Fibroblast of skin of left quadriceps (primary cell): ENCODE measurements at places on chromosomes 12 and 14.
A peak's percentile ranks its signal among the peaks of the same experiment; 100 is the strongest.

GRCh38 chr12:127767656-127768055, 499.3 kb upstream of the TMEM132C start:
- no peak for DNase-seq

DNA sequence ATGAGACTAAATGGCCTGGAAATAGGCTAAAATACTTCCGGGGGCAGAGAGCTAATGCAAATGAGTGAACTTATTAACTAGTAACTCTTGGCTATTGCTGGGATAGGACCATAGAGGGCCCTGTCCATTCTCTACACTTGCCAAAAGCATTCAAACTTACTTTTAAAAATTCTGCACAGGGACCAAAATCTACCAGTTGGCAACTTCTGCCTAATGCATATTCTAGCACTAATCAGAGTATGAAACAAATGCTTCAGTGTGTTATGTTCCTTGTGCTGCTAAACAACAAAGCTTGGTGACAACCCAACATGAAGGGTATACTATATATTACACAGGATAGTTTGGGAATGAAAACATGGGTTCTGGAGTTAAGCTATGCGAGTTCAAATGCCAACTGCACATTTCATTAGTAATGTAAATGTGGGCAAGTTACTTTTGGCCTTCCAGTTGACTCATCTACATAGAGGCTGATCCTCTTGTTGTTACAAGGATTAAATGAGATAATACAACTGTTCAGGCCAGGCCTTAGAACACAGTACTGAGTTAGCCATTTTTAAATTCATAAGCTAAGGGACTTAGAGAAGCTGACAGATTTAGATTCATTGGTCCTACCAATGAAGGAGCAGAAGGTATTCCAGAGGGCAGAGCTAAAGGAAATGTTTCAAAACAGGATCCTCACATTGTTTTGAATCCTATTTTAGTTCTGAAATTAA, 32.4 kb downstream of the HIGD1C start:
- DNase-seq = no peak

DNA sequence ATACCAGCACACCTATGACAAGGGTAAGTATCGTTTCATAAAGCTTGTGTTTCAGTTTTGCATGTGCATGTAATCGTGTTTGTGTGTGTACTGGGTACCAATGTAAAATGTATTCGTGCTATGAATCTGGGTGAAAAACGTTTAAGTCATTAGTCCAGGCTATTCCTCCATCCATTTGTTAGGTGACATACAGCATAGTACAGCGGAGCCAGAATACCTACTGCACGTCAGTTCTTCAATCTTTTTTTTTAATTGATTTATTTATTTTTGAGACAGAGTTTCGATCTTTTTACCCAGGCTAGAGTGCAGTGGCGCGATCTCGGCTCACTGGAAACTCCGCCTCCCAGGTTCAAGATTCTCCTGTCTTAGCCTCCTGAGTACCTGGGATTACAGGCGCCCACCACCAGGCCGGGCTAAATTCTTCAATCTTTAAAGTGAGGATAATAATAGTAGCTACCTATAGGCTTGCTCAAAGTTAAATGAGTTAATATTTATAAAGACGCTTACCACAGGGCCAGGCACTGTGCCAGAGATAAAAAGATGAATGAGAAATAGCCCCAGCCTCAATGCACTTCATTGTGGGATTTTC, 661 bp upstream of the RPS26 start:
- no peak for DNase-seq

DNA sequence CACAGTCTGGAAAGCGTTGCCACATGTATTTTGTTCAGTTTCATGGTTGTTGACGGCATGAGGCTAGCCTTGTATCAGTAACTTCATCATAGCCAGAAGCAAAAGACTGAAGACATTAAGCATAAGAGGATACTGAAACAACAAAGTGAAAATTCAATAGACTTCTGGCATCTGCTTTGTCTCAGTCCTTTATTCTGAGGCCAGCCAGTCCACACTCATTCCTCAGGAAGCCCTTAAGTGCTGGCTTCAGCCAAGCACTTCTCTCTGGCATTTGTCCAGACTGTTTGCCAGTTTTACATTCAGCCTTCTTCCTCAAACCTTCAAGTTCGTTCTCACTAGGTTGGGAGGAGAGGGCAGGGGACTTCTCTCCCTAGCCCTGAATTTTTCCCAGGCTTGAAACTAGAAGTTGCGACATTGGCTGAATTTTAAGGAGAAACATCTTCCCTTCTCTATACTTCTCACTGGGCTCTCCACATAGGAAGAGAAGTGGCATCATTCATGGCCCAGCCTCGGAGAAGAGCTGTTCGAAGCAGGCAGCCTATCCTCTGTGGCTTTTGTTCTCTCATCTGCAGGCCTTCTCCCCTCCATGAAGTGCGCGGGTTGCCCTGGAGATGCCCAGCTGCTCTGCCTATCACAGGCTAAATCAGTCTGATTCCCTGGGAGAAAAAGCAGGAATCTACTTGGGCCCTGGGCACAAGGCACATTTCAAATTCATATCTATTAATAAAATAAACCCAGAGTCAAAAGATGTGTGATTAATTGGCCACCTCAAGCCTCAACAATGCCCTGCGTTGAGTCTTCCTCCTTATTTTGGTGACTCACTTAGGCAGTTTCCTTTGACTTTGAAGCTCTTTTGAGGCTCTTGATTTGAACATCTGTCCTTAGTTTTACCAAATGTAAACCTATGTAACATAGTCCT, 130.9 kb upstream of the PLEKHA5 start:
- DNase-seq = peak; percentile 74

- peak; percentile 79 for DNase-seq
Measured at GRCh38 chr12:69052613-69053408, 119.8 kb upstream of the CPM start.

- no peak for DNase-seq
Measured at GRCh38 chr14:100062590-100062989, 2.6 kb upstream of the EVL start.

DNA sequence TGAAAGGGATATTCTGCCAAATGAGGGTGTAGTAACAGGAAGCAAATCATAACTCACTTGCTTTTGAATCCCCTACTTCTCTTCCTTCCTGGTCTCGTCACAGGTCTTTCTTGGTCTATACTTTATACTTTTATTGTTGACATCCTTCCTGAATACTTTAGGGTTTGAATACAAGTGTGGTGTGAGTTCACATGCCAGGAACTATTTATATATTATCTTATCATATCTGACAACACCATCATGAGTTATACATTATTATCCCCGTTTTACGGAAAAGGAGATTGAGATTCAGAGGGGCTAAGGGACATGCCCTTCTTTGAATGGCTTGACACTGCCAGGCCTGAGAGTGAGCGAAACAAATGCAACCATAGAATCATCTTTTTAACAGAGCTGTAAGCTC, 33.0 kb upstream of the TSPAN8 start:
- DNase-seq = no peak

- no peak for DNase-seq
Measured at GRCh38 chr12:26696048-26696612, 136.9 kb downstream of the ITPR2 start.

GRCh38 chr12:76117751-76118150, 33.3 kb upstream of the NAP1L1 start:
- no peak for DNase-seq
